NCI-H2107 (cell line): ENCODE measurements at places on chromosomes 7 and 10.

DNA sequence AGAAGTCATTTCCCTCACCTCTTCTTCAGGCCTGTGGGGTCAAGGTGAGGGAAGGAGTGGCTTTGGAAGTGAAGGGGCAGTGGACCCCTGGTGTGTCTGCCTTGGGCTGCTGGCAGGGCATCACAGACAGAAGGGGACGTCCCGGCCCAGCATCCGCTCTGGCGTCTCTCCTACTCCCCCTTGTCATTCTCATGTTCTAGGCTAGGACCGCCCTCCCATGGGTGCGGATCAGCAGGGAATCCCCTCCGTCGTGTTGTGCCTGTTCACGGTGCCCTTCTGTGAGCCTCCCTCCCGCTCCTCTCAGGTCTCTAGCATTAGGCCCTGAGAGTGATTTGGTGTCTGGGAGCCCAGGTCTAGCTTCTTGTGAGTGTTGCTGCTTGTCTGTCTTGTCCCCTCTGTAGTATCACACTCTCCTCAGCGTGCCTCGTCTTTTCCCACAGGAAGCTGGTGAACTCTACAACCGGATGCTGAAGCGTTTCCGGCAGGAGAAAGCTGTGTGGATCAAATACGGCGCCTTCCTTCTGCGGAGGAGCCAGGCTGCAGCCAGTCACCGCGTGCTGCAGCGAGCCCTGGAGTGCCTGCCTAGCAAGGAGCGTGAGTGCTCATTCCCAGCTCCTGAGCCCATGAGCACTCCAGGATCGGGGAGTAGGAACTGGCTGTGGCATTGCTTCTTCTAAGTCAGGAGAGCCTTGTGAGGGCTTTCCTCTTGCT is 8.5 kb downstream of the CALHM2 start:
- no peak for DNase-seq

- no peak for DNase-seq
Observed at GRCh38 chr7:70710651-70711050, 421.3 kb upstream of the GALNT17 start.

DNA sequence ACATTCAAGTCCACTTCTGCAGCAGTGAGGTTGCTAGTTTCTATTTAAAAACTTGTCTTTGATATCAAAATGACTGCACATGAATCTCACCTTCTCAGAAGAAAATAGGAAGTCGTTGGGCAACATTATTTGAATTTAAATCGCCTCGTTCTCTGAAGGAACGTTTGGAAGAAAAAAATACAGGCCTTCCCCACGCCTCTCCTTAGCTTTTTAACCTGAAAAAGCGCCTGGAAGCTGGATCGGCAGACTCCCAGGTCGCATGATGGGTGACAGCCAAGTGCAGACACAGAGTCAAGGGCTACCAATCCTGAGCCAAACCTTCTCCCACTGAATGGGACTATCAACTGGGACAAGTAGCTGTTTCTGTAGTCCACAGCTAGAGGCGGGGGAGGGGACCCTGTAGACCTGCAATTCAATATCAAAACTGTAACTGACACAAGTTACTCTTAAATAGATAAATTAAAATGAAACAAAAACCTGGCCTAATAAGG is 2.2 kb downstream of the FAM53B start:
- no peak for DNase-seq

- DNase-seq = no peak
Observed at GRCh38 chr7:31019509-31019908, 32.6 kb upstream of the ADCYAP1R1 start.

- no peak for DNase-seq
Observed at GRCh38 chr7:50667789-50668226, 102.6 kb upstream of the DDC start.

- DNase-seq = no peak
Observed at GRCh38 chr7:29557954-29558353, 5.7 kb upstream of the PRR15 start.

- DNase-seq = no peak
Observed at GRCh38 chr10:69994262-69994661, 58.4 kb upstream of the MACROH2A2 start.

DNA sequence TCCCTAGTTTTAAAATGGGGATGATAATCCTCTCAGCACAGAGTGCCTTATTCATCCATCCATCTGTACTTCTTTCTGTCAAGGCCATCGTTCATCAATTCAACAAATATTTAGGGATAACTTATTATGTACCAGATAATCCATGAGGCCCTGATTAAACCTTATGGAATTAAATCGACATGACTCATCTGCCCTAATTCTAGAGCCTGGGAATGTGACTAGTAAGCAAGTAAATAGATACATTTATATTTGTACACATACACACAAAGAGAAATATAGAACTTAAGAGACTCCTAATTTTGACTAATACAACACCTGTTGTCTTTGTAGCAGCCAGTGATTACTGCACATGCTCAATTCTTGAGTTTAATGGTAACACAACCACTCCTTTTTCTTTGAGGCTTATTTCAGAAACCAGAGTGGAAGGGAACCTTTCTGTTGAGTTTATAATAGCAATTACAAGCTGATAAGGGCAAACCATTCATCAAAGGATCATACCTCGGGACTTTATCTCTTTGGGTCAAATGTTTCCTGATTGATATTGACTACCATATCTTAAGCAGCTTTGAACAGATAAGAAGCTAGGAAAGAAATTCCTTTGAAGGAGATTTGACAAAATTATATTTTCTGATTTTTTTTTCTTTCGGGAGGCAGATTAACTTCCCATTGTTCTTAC is 122.7 kb downstream of the ARID5B start:
- DNase-seq = no peak

- DNase-seq = no peak
Observed at GRCh38 chr10:126904516-126904817, 761 bp upstream of the DOCK1 start.
